ENCODE measurements at places on chromosomes 3 and 15. TPM values are rescaled to one million over a fixed set of nuclear protein-coding genes. Genes with fewer than 3 reads are reported as not detected.

CCRL2 gene
- total RNA-seq = not detected

AMIGO3 gene
- 0.43 TPM for total RNA-seq

REC114 gene
- total RNA-seq = not detected

PP2D1 gene
- not detected for total RNA-seq

CACNA2D3 gene
- total RNA-seq = not detected

LRCH3 gene
- total RNA-seq = 22.2 TPM

CYP11A1 gene
- 62.4 TPM for total RNA-seq

KCNAB1 gene
- 15.1 TPM for total RNA-seq

PLAAT1 gene
- total RNA-seq = not detected

GRK7 gene
- total RNA-seq = not detected

OR5K2 gene
- not detected for total RNA-seq

CYP19A1 gene
- 95.7 TPM for total RNA-seq

GP9 gene
- total RNA-seq = not detected

GRAMD2A gene
- not detected for total RNA-seq

NBEAL2 gene
- total RNA-seq = 70.2 TPM

SERINC4 gene
- not detected for total RNA-seq

NEK10 gene
- not detected for total RNA-seq

SAMD7 gene
- total RNA-seq = not detected

THPO gene
- not detected for total RNA-seq

NANOGP8 gene
- not detected for total RNA-seq

C3orf52 gene
- total RNA-seq = 0.32 TPM

C3orf85 gene
- total RNA-seq = not detected

ACTRT3 gene
- 0.32 TPM for total RNA-seq

Data from ascending aorta (tissue), 2 donors.